ENCODE measurements at places on chromosomes 12 and 14.

DNA sequence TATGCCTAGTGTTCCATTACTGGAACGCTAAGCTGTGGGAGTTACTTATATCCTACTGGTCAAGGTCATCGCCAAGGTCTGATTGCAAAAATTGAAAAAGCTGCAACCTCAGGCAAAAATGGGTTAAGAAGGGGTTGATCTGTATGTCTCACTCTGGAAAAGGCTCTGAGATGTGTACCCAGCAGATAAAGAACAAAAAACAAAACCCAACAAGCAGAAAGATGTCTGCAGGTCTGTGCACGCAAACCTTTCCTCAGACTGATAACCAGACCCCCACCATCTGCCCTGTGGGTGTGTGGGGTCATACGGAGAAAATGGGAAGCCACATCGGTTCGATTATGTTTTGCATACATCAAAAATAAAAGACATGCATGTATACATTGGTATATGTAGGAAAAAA is 56.4 kb downstream of the TESC start:
- DNase-seq, result no peak

- DNase-seq, result no peak
Observed at GRCh38 chr14:78307671-78308070, 137.5 kb downstream of the NRXN3 start.

- no peak for DNase-seq
Observed at GRCh38 chr12:75308279-75308678, 21.8 kb downstream of the CAPS2 start.

DNA sequence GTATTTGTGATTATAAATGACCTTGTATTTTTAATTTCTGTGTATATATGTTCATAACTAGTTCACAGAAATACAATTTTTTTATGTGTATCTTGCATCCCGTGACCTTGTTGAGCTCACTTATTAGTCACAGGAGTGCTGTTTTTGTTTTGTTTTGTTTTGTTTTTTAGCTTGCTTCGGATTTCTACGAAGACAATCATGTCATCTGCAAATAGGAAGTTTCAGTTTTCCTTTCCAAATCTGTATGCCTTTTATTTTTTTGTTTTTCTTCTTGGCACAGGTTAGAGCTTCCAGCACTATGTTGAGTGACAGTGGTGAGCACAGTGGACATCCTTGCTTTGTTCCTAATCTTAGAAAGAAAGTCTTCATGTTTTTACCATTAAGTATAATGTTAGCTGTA is 229.2 kb upstream of the GARIN6 start:
- no peak for DNase-seq

GRCh38 chr12:122049827-122050226 is 28.1 kb downstream of the BCL7A start:
- DNase-seq, result no peak

DNA sequence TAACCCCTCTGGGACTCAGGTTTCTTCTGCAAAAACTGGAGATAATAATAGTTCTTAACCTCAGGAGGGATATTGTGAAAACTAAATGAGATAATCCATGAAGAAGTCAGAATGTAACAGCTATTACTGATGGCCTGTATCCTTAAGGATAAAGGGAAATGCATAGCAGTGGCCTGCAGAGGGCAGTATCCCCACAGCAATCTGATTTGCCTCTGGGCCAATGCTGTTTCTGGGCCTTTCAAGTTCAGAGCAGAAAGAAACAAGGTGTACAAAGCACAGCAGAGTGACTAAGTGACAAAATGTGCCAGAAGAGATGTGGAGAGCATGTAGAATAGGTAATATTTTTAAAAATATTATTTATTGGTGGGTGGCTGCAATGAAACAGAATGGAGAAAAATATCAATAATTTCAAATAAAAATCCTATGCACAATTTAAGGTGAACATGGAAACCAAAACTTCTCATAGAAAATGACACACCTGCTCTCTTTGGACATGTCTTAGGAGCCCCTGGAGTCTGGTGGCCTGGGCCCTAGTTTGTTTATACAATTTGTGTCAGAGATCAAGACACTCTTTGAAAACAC is 90.3 kb downstream of the C12orf75 start:
- peak; percentile 69 for DNase-seq

DNA sequence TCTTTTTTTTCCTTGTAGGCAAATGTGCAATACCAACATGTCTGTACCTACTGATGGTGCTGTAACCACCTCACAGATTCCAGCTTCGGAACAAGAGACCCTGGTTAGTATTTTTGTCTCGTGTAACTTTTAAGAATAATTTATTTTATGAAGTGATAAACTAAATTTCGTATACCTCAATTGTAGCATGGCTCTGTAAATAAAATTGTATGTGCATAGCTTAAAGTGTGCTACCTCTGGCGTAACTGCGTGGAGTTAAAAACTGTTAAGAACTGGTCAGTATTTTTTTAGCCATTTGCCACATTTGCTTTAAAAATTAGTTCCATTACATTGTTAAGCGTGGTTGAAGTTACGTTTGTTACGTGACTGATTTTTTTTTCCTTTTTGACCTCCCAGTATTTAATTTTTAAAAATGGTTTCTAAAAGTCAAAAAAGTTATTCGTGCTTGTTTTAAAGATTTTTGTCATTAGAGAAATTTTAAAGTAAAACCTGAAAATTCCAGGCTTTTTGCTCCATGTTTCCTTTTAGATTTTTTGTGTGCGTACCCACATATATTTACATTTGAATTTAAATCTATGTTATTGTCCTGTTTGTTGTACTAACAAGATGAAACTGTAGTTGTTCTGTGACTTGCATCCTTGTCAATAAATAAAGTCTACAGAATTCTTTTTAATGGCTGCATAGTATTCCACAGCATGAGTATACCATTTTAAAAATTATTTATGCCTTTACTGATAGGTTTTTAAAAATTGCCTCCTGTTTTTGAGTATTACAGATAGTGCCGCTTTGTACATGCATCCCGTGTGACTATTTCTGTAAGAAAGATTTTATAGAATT is 1.4 kb downstream of the MDM2 start:
- DNase-seq, result no peak

DNA sequence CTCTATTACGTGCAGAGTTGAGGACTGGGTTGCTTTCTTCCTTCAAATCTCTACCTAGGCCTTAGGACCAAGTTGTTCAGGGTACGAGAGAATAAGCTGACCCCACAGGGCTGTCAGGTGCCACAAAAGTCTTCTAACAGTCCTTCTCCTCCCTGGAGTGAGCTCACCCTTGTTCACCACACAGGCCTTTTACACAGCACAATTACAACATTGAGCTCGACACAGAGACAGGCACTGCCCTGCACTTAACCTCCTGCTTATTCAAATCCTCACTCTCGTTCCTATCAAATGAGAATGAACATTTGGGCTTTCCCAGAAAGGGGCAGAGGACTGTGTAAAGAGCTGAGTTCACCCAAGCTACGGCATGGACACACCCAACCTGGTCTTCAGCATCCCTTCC is 2.4 kb downstream of the GALNT6 start:
- no peak for DNase-seq

All from Jurkat, Clone E6-1 (cell line).